ENCODE measurements at places on chromosomes 13 and 19. TPM values are rescaled to one million over a fixed set of nuclear protein-coding genes. Genes with fewer than 3 reads are reported as not detected.
A peak's percentile ranks its signal among the peaks of the same experiment; 100 is the strongest.

DNA sequence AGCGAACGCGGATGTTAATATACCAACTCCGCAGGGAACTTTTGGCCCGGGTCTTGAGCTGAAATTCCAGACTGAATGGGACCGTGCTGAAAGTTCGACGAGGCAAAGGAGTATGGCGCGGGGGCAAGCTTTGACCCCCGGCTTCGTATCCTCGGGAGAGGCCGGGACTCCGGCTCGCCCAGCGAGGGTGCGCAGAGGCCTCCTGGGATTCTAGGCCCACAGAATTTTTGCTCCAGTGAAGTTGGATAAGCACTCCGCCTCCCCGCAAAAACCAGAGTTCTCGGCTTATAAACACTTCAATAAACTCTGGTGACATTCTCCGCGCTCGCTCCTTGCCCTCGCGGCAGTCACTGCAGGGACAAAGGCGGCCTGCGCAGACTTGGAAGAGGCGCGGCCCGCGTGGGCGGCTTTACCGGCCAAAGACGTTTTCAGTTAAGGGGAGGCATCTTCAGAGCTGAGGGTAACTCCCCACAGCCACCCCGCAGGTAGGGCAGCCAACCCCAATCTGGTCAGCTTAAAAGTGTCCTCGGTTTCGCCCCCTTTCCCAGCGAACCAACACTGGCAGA lies 112.6 kb downstream of the KCNRG start:
- DNase-seq: no peak

DNA sequence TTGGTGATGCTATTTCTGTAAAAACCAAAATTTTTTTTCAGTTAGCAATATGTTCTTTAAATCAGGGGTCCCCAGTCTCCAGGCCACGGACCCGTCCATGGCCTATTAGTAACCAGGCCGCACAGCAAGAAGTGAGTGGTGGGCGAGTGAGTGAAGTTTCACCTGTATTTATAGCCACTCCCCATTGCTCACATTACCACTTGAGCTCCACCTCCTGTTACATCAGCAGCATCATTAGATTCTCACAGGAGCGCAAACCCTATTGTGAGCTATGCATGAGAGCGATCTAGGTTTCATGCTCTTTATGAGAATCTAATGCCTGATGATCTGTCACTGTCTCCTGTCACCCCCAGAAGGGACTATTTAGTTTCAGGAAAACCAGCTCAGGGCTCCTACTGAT lies 58.9 kb upstream of the SLC7A1 start:
- DNase-seq: no peak

GRCh38 chr19:15288146-15288963 lies 44.0 kb downstream of the BRD4 start:
- peak; percentile 38 for DNase-seq

ZNF253 gene
- 7.6 TPM for total RNA-seq

LIM2 gene
- not detected for total RNA-seq

ADGRE1 gene
- 0.26 TPM for total RNA-seq

ZNF525 gene
- total RNA-seq: 14.2 TPM

KLHL1 gene
- total RNA-seq: not detected

GRCh38 chr13:40215311-40215710 lies 451.1 kb downstream of the FOXO1 start:
- no peak for DNase-seq

DNA sequence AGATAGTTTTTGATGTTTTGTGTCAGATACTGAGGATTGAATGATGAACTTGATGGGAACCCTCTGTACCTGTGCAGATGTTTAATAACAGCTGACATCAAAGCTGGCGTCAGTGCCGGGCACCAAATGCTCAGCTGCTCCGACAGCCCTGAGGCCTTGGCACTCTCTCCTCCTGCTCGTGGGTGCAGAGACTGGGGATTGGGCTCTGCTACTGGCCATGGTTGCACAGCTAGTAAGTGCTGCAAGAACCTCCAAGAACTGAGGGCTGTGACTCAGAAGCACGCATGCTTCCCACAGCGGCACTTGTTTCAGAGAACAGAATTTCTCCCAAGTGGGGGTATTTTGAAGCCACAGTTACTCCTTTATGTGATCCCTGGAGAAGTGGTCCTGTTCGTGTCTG lies 5.9 kb downstream of the LAMP1 start:
- no peak for DNase-seq

DNA sequence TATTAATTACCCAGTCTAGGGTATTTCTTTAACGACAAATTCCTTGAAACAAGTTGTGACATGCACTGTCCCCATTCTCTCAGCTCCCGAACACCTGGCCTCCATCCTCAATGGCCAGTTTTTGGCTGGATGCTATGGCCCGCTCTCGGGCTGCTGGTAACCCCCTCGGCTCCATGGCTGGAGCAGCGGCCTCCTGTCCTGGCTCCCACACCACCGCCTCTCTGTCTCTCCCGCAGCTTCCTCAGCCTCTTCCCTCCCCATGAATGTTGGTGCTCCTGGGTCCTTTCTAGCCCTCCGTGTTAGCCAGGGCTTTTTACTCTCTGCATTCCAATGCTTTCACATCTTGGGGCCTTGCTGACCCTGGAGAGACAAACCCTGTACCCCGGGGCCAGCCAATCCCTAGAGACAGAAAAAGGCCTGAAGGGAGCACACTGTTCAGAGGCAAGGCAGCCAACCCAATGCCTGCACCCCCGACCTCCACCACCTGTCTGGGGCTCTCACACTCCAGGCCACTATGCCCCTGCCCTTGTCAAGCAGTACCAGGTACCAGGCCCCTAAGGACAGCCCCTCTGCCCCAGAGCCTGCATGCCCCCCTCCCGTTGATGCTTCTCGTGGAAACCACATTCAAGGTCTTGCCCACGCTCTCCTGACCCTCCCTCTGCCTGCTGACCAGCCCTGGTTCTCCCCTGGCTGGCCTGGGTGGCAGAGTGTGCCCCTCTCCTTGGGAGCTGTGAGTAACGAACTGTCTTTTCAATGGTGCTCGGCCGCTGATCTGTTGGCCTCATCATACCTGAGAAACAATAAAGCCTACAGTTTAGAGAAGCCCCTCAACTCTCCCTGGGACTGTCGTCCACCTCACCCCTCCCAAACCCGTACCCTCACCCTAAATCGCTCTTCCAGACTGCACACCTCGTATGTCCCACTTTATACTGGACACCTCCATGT lies 86.9 kb upstream of the GPR183 start:
- DNase-seq: no peak

ZNF99 gene
- total RNA-seq: not detected

ZNF600 gene
- total RNA-seq: 10.9 TPM

DNA sequence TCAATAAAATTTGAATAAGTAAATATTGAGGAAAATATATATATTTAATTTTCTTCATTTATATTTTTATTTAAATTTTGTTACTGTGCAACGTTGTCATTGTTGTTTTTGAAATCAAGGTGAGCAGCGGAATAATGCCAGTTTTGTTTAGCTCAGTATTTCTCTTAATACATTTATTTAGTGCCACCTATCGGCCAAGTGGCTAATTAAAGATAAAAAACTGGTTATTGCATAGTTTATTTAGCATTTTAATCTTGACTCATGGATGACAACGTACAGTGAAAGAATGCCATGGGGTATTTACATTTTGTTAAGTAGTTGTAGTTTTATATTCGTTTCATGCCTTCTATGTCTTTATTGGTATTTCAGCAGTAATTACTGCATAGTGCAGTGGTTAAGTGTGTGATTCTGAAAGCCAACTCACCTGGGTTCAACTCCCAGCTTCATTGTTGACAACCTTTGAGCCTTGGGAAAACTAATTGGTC lies 265.9 kb downstream of the MYO16 start:
- DNase-seq: no peak

DNA sequence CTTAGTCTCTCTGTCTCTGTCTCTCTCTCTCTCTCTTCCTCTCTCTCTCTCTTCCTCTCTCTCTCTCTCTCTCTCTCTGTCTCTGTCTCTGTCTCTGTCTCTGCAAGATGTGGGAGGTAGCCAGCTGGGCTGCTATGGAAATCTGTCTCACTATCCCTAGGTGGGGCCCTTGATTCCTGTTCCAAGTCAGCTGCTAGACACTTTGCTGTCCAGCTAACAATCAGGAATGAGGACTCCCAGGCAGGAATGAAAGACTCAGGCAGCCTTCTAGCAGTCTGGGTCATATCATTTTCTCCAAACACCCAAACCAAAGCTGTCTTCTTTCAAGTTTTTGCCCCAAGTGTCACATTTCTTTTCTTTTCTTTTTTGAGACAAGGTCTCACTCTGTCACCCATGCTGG lies 23.2 kb downstream of the CATSPERD start:
- DNase-seq: no peak

- DNase-seq: no peak
These were observed 21.4 kb upstream of the FRY start for GRCh38 chr13:32010136-32010535.

SAMD4B gene
- total RNA-seq: 41.5 TPM

GRCh38 chr13:110676595-110677587 lies 29.0 kb downstream of the CARS2 start:
- peak; percentile 66 for DNase-seq

DNA sequence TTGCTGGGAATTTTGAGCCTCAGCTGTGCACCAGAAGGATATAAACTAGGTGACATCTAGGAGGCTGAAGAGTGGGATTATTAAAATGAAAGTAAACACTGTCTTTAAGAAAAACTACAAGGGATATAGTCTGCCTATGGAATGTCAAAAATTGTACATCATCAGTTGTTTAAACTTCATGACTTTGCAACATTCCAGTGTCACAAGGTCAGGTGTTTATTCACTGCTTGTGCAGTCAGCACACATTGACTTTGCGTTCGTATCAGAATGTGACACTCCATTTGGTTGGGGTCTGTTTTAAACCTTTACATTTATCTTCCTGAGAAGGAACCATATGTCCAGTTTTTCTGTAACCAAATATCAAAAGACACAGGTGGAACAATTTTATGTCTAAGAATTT lies 85.6 kb downstream of the KL start:
- DNase-seq: no peak

- no peak for DNase-seq
These were observed 302.0 kb downstream of the KLF12 start for GRCh38 chr13:73832128-73832588.

DNA sequence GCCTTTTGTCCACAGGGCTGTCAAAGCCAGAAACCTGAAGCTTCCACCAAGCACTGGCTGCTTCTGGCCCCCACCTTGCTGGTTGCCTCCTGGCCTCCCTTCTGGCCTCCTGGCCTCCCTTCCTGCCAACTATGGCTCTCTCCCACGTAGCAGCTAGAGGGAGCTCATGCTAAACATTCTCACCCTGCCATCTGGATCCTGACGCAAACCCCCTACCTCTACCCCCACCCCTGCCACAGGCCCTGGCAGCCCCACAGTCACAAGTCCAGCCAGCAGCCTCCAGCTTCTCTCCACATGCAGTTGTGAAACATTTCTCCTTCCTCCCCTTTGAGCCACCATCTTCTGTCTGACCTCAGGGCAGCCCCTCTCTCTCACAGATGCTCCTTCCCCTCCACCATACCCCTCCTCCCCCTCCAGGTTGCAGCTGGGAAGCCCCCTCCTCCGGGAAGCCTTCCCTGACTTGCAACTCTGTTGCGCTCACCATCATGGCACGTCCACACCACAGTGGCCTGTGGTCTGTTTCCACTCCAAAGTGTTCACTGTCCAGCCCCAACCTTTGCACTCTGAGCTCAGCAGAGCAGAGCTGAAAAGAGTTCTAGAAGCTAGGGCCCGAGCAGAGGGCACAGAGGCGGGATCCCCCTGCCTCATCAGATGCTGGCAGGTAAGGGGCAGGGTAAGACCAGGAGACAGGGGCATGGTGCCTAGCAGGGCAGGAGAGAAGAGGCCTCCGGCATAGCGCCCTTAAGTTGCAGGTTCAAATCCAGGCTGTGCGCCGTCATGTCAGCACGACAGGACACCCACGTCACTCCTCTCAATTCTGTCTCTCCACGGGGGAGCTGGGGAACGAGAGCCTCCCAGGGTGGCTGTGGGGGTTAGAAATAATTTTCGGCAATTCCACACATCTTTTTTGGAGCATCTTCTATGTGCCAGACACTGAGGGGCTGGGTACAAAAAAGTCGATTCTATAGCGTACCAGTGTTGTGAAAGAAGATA lies 7.3 kb downstream of the ADGRL1 start:
- DNase-seq: no peak

- no peak for DNase-seq
These were observed 543 bp upstream of the FAM124A start for GRCh38 chr13:51221674-51222036.

TBC1D4 gene
- 29.7 TPM for total RNA-seq

Measured in body of pancreas (tissue), 4 donors.